Brain microvascular endothelial cell (primary cell): ENCODE measurements at places on chromosomes 1 and 21.

DNA sequence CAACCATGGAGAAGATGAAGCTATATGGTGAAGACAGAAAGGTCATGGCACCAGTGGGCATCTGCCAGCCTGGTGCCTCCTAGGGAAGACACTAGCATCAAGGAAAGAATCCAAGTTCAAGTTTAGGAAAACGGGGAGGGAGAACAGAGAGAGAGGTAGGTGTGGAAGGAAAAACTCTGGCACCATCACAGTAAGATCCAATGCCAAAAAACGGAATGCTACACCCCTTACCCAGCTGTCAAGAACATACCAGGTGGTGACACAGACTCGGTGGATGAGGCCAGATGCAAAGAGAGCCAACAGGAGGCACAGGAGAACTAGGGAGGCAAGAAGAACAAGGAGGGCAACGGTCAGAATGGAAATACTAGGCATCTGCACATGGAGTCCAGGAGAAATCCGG, 3.6 kb downstream of the KRTCAP2 start:
- DNase-seq: no peak

- no peak for DNase-seq
These were observed 53.1 kb upstream of the LBR start for GRCh38 chr1:225480825-225481434.

- DNase-seq: no peak
These were observed 1.0 kb downstream of the AKR7A2 start for GRCh38 chr1:19310720-19311502.

- DNase-seq: peak; percentile 77
These were observed 666 bp downstream of the PAFAH2 start for GRCh38 chr1:25996966-25997827.

GRCh38 chr1:81044708-81045107, 756.0 kb upstream of the ADGRL2 start:
- DNase-seq: no peak

DNA sequence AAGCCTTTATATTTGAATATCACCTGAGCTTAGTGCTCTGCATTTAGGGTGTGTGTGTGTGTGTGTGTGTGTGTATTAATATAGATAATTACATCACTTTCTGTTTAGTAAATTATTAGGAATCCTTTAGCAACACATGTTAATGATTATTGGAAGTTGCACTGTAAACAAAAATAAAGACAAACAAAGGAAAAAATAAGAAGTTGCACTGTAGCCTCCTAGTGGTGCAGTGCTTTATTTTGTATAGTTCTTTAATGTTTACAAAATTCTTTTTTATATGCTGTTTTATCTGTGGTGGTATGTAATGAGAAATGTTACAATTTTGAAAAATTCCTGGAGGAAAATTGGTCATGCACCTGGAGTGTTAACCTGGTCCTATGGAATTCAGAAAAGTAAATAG, 69.2 kb downstream of the UBE4B start:
- DNase-seq: no peak

GRCh38 chr1:117919376-117919775, 10.0 kb downstream of the GDAP2 start:
- DNase-seq: no peak

GRCh38 chr1:100773444-100773843, 53.9 kb downstream of the VCAM1 start:
- no peak for DNase-seq
